Right ventricle myocardium superior (tissue), 1 donor: ENCODE measurements at places on chromosomes 3 and 15.

DNA sequence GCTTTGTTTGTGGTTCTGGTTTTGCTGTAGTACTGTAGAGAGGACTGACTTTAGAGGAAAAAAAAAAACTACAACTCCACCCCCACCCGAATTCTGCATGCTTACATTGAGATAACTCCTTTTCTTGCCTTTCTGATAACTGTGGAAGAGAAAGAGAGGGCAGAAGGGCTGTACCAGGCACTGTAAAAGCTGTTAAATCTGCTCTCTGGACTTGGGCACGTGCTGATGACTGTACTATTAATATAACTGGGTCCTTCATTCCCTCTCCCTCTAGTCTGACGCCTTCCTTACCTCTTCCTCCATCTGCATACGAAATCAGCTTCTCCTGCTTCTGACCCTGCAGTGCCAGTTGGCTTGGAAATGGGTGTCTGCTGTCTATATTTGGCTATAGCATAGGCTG, 15.0 kb downstream of the MAPKBP1 start:
- no peak for DNase-seq

- peak; percentile 27 for DNase-seq
Measured at GRCh38 chr3:10334459-10334858, 13.5 kb upstream of the SEC13 start.

DNA sequence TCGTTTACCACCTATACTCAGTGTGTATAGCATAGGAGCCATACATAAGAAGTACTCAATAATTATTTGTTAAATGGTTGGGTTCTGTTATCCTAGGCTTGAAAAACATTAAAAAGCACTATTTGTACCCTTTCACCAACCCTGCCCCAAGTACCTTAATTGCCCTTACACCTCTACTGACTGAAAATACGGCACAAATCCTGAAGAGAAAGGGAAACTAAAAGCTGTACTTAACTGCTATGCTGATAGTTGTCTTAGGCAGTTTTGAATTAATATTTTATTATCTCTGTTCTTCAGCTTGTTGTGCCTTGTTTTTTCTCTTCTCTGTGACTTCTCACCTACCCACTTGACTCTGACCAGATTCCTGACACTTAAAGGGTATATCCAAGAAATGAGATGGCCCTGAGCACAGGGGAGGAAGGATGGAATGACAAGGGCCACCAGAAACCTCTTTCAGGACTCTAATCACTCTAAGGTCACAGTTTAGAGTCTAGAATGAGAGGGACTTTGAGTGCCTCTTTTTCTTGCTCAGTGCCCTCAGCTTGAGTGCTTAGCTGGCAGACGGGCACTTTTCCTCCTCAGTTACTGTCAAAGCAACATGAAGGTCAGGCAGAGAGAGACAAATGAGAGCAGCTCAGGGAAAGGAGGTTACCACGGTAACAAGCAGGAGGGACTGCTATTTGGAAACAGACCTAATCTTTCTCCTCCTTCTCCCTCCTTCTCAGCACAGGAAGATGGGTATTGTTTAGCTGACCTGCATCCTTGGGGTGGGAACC, 136.5 kb downstream of the ZNF609 start:
- DNase-seq, result no peak

GRCh38 chr15:62497356-62497755, 332.3 kb upstream of the C2CD4B start:
- DNase-seq, result no peak

DNA sequence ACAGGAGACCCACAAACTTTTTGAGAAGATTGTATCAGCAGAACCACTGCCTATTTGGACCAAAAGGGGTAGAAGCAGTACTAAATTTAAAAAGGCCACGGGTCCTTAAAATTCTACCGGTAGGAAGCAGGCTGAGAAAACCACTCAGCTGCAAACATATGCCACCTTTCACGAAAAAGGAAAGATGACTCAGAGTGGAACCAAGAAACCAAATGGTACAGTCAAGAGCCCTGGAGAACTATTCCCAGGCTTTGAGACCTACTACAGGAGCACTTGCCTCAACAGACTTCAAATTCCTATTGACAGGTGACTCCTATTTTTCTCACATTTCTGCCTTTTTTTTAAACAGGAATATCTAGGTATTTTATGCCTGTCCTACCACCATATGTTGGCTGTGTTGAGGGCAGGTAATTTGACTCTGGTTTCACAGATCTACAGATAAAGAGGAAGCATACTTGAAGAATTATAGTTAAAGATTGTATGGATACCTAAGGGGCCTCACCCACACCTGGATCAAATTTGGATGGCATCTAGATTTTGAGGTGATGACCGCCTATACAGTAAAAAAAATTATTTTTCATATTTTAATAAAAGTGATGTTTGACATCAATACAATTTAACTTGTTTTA, 10.1 kb downstream of the GOLIM4 start:
- no peak for DNase-seq

DNA sequence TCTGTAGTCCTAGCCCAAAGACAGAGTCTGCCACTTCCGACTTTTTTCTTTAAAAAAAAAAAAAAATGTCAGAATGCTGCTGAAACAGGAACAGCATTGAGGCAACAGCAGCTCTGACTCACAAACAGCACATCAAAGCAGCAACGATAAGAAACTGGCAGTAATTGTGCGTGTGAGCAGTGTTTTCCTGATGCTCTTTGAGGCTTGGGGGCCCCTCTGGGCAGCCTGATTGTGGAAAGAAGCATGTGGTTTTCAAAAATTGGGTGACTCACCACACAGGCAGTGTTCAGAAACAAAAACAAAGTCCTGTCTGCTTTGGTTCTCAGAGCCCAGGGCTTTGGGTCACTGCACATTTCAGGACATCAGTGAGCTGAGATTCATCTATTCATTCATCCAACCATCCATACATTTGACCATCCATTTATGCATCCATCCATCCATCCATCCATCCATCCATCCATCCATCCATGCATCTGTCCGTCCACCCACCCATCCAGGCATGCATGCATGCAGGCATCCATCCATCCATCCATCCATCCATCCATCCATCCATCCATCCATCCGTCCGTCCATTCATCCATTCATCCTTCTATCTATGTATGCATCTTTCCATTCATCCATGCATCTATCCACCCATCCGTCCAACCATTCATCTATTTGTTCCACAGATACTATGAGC, 308.4 kb downstream of the RPLP1 start:
- DNase-seq, result peak; percentile 60

- no peak for DNase-seq
Measured at GRCh38 chr3:176939022-176939817, 258.1 kb downstream of the TBL1XR1 start.

GRCh38 chr15:71013446-71013845, 101.8 kb upstream of the THSD4 start:
- DNase-seq, result no peak
